ENCODE measurements at places on chromosomes 1 and 21.

- no peak for DNase-seq
Measured at GRCh38 chr1:99700020-99700419, 54.1 kb downstream of the PALMD start.

DNA sequence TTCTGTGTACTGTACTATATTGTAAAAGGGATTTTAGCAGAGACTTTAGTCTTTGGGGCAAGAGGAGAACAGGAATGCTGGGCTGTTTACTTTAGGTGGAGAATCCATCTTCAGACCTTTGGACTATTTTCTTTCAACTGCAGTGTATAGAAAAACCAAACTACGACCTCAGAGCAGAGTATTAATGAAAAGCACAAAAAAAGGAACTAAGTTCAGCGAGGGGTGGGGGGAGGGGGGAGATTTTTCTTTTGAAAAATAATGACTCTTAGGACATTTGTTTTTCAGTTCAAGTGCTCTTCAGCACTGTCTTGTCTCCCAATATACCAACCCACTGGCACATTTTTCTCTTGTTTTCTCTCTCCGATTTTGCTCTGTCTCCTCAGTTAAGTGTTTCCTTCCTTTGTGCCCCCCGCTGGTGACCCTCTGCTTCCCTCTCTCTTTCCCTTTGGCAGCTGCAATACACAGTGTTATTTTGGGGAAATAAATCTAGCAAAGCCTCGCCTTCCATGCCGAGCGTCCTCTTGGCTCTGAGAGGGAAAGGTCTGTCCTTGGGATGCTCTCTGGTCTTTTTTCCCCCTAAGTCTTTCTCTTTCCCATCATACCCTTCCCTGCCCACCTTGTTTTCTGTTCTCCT, 44.8 kb downstream of the ACP6 start:
- no peak for DNase-seq

- no peak for DNase-seq
Measured at GRCh38 chr1:231715816-231716722, 89.5 kb downstream of the DISC1 start.

GRCh38 chr1:174550296-174550695, 102.5 kb downstream of the GPR52 start:
- DNase-seq = no peak

DNA sequence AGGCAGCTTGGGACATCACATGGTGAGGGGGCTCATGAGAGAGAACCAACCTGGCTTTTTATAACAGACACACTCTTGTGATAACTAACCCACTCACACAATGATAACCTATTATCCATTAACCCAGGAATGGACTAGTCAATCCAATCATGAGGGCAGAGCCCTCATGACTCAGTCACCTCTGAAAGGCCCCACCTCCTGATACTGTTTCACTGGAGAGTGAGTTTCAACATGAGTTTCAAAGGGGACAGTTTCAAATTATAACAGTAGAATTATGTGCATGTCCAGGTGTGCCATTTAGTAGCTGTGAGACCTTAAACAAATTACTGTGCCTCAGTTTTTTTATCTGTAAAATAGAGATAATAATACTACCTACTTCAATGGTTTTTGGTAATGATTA, 47.6 kb upstream of the PPP2R5A start:
- no peak for DNase-seq

- no peak for DNase-seq
Measured at GRCh38 chr1:157034137-157034800, 11.3 kb downstream of the ARHGEF11 start.

DNA sequence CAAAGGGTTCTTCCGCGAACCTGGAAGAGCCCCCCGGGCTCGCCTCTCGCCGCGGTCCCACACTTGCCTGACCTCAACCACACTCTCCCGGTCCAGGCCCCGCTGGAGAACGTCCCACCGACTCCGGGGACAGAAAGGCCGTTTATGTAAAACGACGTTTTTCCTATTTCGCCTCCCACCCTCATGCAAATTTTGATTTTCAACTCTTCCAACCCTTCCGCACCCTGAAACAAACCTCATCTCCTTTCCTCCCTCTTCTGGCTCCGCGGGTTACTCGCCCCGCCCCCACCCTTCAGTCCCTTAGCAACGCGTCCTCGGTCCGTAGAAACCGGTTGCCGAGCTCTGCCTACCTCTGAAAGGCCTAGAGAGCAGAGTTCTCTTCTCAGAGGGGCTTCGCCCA, at the start of gene C1orf141:
C1orf141 (minus strand) TSS at position 276 of the 400 bp plus-strand sequence. CDS start 7,730 bp downstream, outside the sequence.
- no peak for DNase-seq

- no peak for DNase-seq
Measured at GRCh38 chr1:157356601-157357000, 195.7 kb downstream of the FCRL5 start.

DNA sequence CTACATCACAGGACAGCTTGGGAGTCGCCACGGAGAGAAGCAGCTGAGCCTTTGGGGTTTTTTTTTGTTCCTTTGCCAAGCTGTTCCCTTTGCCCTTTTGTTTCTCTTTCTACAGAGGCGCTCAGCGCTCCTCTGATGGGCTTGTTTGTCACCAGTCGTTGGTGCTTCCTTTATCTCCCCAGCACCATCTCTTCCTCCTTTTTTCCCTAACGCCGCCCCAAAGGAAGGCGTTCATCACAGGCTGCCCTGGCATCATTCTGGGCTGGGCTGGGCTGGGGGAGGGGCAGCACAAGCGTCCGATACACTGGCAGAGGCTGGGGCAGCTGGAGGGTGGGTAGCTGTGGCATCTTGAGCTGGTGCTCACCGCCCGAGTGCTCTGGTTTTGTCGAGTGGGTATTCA, 10.5 kb downstream of the IGSF21 start:
- DNase-seq = peak; percentile 91

- DNase-seq = no peak
Measured at GRCh38 chr1:198809247-198809646, 170.4 kb downstream of the PTPRC start.

DNA sequence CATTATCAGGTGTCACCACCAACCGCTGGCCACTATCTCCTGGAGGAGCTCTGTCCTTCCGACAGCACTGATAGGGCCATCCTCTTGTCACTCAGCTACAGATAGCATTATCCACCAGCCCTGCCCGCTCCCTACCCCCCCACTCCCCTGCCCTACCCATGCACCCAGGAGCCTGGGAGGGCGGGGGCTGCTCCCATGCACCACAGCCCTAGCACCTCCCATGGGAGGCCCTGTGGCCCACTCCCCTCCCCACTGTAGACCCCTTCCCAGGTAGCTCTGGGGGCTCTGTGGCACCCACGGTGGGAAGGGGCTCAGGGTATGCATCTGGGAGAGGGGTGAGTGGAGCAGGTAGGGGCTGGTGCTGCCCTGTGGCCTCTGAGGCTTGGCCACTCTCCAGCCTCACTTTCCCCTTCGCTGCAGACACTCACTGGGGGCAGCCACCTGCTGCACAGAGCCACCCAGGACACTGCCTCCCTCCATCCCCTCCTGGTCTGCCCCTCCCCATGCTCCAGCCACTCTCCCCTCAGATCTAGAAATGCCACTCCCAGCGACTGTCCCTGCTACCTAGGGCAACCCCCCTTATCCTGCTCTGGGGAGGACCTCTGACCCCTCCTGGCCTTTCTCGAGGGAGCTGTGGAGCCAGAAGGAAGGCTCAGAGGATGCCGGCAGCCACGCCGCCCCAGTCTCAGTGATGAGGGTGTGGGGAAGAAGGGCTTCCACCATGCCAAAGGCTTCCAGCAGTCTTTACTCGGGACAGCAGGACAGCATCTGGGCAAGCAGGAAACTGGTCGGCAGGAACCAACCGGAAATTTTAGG, 58.5 kb downstream of the WNT9A start:
- DNase-seq = no peak

DNA sequence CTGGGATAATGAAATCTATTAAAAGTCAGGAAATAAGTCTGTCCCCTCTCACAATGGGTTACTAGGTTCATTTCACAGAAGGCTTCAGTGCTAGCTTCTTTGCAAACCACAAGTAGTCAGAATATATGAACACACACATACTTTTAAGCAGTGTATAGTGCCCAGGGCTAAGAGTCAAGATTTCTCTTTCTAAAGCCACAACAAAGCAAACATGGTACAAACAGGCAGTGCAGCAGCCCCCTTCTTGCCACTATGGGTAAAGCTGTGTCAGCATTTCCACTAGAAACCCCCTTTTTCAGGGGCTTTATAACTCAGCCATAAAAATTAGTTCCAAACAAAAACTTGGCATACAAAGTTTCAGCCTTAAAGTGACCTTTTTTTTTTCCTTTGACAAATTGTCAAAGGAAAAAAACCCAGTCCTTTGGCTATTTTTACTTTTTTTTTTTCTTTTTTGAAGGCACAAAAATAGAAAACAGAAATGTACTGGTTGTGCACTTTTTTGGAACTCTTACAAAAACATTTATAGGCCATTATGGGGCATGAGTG, 315.4 kb downstream of the LMO4 start:
- no peak for DNase-seq
